ENCODE measurements at places on chromosomes 6 and 20. TPM values are rescaled to one million over a fixed set of nuclear protein-coding genes. Genes with fewer than 3 reads are reported as not detected.

VSTM2L gene
- total RNA-seq = 1.8 TPM

UNC5CL gene
- not detected for total RNA-seq

RSPO3 gene
- 0.20 TPM for total RNA-seq

TRAPPC3L gene
- 0.10 TPM for total RNA-seq

GCNT2 gene
- 9.3 TPM for total RNA-seq

MOCS3 gene
- total RNA-seq = 6.5 TPM

GABRR1 gene
- total RNA-seq = not detected

SOBP gene
- total RNA-seq = 0.05 TPM

KIF25 gene
- not detected for total RNA-seq

SNAP25 gene
- total RNA-seq = 0.73 TPM

SNAP91 gene
- not detected for total RNA-seq

FAM50B gene
- 11.8 TPM for total RNA-seq

BMP2 gene
- 37.5 TPM for total RNA-seq

RAB44 gene
- 0.07 TPM for total RNA-seq

NFYA gene
- total RNA-seq = 9.8 TPM

OR2H2 gene
- not detected for total RNA-seq

KCNQ2 gene
- not detected for total RNA-seq

WFDC13 gene
- not detected for total RNA-seq

TEAD3 gene
- total RNA-seq = 0.27 TPM

TAF4 gene
- 4.3 TPM for total RNA-seq

All from mammary microvascular endothelial cell (primary cell).